ENCODE measurements at places on chromosomes 13 and 19. TPM values are rescaled to one million over a fixed set of nuclear protein-coding genes. Genes with fewer than 3 reads are reported as not detected.
A peak's percentile ranks its signal among the peaks of the same experiment; 100 is the strongest.

The ZNF626 gene
- 25.1 TPM for total RNA-seq

The ZNF57 gene
- total RNA-seq: 5.0 TPM

The ZNF816 gene
- 27.0 TPM for total RNA-seq

The C19orf85 gene
- total RNA-seq: 3.1 TPM

The ELAVL1 gene
- 123 TPM for total RNA-seq

- H3K27ac ChIP-seq: no peak overlapping the region
- DNase-seq: no peak
- H3K4me3 ChIP-seq: no peak overlapping the region
- H3K4me1 ChIP-seq: no peaks in the 10 kb centered on the region
These were observed 25.1 kb downstream of the MAN2B1 start for GRCh38 chr19:12641456-12641855.

DNA sequence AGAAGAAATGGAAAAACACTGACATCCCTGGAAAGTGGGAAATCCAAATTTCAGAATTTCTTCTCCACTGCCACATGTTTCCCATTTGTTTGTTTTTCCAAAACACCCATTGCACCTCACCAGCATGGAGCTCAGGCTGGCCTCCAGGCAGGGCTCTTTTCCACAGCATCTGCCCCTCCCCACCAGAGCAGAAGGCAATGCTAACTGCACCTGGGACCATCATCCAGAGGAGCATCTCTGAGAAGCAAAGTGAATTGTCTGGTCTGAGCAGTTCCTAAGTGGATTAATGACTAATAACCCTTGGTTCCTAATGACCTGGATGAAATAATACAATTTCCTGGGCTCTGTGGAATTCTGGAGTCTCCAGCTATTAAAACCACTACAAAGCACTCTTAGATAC lies 8.8 kb upstream of the CYSLTR2 start:
- no peaks in the 10 kb centered on the region for H3K27me3 ChIP-seq
- no peak overlapping the region for H3K27ac ChIP-seq

- H3K27me3 ChIP-seq: no peaks in the 10 kb centered on the region
- DNase-seq: no peak
- no peak overlapping the region for H3K27ac ChIP-seq
- no peak overlapping the region for H3K4me3 ChIP-seq
- no peaks in the 10 kb centered on the region for H3K4me1 ChIP-seq
These were observed 24.6 kb upstream of the ZNF729 start for GRCh38 chr19:22261596-22261995.

- H3K4me3 ChIP-seq: no peak overlapping the region
- no peaks in the 10 kb centered on the region for H3K4me1 ChIP-seq
- no peaks in the 10 kb centered on the region for H3K27me3 ChIP-seq
- no peak overlapping the region for H3K27ac ChIP-seq
These were observed 64.4 kb downstream of the TRPM4 start for GRCh38 chr19:49222011-49222410.

GRCh38 chr13:112928972-112929782 lies 39.8 kb upstream of the MCF2L start:
- no peak overlapping the region for H3K27ac ChIP-seq
- H3K27me3 ChIP-seq: no peaks in the 10 kb centered on the region
- no peaks in the 10 kb centered on the region for H3K36me3 ChIP-seq
- no peaks in the 10 kb centered on the region for H3K4me1 ChIP-seq
- no peak for DNase-seq

DNA sequence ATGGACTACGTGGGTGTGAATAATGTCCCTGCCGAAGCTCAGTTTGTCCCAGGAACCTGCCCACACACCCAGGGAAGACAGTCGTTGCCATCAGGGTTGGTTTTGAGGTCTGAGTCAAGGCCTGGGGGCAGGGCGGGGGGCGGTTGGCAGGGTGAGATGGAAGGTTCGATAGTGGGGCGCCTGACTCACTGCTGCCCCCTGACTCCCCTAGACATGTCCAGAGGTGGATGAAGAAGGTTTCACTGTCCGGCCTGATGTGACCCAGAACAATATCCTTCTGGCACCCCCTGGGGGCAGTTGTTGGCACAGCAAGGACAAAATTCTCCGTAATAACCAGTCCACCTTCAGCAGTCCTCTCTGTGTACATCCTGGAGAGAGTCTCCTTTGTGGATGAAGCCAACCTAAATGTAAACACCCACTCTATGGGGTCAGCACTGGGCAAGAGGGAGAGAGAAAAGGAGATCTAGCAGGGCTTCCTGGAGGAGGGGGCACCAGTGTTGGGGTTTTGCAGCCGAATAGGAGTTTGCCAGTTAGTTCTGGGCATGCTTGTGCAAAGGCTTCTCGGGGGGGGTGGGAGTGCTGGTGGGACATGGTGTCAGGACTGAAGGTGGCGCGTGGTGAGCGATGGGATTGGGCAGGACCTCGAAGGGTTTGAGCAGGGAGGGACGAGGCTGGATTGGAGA lies 19.6 kb upstream of the B3GNT3 start:
- no peaks in the 10 kb centered on the region for H3K27me3 ChIP-seq
- peak; percentile 91 for DNase-seq
- no peak overlapping the region for H3K27ac ChIP-seq
- H3K36me3 ChIP-seq: no peaks in the 10 kb centered on the region

- no peaks in the 10 kb centered on the region for H3K36me3 ChIP-seq
- H3K4me1 ChIP-seq: no peaks in the 10 kb centered on the region
- no peak for DNase-seq
- H3K4me3 ChIP-seq: no peak overlapping the region
- H3K27ac ChIP-seq: no peak overlapping the region
These were observed 439.8 kb downstream of the TDRD3 start for GRCh38 chr13:60836821-60837220.

Measured in endodermal cell (in vitro differentiated cells).